ENCODE measurements at places on chromosomes 16 and 17.

GRCh38 chr17:27423651-27424050, 32.6 kb upstream of the KSR1 start:
- no peak for DNase-seq

GRCh38 chr16:83899272-83899897, 470 bp downstream of the MLYCD start:
- peak; percentile 62 for DNase-seq

GRCh38 chr17:80474231-80474960, 2.0 kb downstream of the NPTX1 start:
- DNase-seq: peak; percentile 45

DNA sequence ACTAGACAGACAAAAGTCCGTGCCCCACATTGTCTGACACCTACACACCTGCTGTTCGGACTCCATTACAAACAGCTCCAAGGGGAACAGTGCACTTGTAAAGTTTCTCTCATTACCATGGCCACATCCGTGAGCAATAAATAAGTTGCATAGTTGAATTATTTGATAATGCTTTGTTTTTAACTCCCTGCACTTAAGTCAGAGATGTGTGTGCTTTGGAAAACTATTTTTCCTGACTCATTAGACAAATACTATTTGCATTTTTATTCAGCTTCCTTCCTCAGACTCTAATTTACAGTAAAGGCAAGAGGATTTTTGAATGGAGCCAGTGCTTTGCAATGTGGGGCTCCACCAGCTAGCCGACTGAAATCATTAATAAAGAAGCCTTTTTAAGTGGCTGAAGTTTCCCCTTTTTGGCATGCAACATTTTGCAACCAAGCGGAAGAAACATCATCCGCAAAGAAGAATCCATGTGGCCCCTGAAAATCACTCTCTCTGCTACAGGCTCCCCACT, 6.5 kb upstream of the CCL2 start:
- no peak for DNase-seq

GRCh38 chr16:78553268-78554039, 454.0 kb downstream of the WWOX start:
- no peak for DNase-seq

- DNase-seq: peak; percentile 10
Observed at GRCh38 chr17:64459284-64459747, 10.4 kb downstream of the MILR1 start.

- no peak for DNase-seq
Observed at GRCh38 chr16:85699628-85700027, 10.9 kb upstream of the GINS2 start.

GRCh38 chr17:15651583-15652110, 32.1 kb upstream of the FBXW10B start:
- DNase-seq: peak; percentile 62

GRCh38 chr17:82338858-82339633, 5.5 kb upstream of the SECTM1 start:
- DNase-seq: no peak

GRCh38 chr16:84531671-84532111, 27.2 kb upstream of the MEAK7 start:
- no peak for DNase-seq

- DNase-seq: peak; percentile 8
Observed at GRCh38 chr17:83203472-83204221, 124.2 kb downstream of the METRNL start.

DNA sequence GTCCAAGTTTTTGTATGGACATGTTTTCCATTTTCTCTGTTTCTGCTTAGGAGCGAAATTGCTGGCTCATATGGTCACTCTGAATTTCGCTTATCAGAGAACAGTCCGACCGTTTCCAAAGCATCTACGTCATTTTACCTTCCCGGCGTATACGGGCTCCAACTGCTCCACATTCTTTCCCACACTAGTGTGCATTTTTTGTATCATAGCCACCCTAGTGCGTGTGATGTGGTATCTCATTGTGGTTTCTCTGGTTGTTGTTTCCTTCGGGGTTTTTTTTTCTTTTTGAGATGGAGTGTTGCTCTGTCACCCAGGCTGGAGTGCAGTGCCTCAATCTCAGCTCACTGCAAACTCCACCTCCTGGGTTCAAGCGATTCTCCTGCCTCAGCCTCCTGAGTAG, 31.0 kb upstream of the BHLHA9 start:
- no peak for DNase-seq

- no peak for DNase-seq
Observed at GRCh38 chr17:39306509-39307212, 80.9 kb upstream of the STAC2 start.

DNA sequence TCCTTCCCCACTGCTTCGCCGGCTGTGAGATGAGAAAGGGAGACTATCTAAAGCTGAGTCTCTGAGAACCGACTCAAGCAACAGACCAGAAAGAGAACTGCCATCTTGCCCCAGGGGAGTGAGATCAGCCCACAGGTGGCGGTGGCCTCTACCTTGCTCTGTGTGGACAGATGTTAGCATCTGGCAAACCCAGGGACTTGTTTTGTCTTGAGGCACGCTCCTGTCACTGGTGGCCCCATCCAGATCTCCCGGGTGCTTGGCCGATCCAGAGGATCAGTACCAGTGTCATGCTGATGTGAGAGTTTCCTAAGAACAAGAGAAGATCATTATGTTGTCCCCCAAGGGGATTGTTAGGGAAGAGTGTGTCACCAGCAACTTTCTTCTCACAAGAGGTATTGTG, 101.4 kb downstream of the CACNG3 start:
- DNase-seq: no peak

- no peak for DNase-seq
Observed at GRCh38 chr16:29757950-29758466, 12.2 kb upstream of the C16orf54 start.

Measured in activated CD4-positive, alpha-beta memory T cell treated with anti-CD3 and anti-CD28 coated beads for 36 hours (primary cell).